ENCODE measurements at places on chromosomes 16 and 17.

DNA sequence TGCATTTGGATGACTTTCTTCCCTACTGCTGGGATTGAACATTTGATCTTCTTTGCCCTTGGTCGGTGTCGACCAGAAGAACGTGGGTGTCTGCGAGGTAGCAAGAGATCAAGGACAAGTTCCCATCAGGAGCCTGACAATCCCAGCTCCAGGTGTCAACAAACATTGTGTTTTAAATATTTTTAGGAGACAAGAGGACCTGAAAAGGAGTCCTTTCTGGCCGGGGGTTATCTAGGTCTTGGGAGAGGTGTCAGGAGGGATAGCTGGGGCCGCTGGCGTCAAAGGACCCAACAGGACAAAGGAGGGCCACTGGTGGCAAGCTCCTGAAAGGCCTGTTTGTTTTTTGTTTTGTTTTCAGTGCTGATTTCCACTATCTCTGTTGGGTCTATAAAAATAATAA, 308.4 kb upstream of the ERCC4 start:
- no peak for DNase-seq

DNA sequence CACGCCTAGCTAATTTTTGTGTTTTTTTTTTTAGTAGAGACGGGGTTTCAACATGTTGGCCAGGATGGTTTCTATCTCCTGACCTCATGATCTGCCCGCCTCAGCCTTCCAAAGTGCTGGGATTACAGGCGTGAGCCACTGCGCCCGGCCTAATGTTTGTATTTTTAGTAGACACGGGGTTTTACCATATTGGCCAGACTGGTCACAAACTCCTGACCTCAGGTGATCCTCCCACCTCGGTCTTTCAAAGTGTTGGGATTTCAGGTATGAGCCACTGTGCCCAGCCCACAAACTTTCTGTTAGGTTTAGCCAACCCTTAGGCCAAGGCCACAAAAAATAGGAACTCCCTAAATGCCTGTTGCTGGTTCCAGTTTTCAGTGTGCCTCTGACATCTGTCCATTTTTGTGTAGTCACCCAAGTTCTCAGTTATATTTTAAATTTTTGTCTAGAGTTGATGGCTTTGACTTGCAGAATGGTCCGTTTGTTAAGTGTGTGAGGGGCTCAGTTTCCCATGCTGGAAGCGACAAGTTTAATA, 12.7 kb downstream of the CCL16 start:
- DNase-seq = no peak

DNA sequence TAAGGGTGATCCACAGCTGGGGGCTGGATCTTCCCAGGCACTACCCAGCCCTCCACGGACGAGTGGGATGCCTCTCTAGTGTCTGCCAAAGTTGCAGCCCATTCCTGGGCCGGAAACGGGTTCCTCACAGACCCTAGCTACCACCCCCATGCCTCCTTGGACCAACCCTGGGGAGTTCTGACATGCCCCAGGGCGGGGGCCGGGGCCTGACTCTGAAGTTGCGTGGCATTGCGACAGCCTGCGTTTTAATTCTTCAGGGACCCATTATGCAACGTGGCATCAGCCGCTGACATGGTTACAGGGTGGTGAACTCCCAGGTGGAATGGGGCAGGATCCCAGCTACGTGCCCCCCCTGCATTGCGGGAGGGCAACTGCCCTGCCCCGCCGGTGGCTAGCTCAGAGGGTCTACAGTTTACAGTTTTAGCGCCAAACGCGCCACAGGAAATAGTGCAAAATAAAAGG, 2.7 kb downstream of the CBX4 start:
- DNase-seq = no peak

DNA sequence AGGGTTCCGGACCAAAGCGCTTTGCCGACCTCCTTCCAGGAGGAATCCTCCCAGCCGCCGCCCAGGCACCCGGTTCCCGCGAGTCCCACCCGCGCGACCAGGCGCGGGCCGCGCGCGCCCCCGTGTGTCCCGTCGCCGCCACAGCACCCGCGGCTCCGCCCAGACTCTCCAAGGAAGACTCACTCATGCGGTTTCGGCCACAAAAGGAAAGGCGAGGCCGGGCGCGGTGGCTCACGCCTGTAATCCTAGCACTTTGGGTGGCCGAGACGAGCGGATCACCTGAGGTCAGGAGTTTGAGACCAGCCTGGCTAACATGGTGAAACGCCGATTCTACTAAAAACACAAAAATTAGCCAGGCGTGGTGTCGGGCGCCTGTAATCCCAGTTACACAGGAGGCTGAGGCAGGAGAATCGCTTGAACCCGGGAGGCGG, 3.5 kb upstream of the PKMYT1 start:
- DNase-seq = peak; percentile 76

DNA sequence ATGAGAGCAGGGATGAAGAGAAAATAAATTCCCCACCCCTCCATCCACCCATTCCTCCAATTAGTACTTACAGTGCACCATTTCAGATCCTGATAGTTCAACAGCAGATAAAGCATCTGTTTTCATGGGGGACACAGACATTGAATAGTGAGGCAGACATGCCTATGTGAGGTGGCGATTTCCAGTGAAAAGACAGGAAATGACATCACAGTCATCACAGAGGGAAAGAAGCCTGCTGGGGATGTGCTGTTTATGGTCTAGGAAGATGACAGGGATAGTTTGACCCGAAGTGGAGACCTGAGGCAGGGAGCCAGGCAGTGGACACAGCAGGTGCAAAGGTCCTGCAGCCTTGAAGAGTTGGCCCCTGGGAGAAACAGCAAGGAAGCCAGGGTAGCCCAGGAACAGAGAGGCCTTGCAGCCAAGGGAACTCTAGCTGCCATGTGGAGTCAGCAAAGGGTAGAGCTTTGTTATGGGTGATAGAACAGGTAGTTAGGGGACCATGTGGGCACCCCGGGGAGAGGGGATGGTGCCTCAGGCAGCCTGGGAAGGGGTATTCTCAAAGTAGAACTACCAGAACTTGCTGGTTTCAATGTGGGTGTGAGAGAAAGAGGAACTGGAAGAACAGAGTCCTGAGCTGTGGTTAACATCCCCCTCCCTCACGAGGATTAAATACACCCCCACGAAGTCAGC, 256.6 kb downstream of the CPPED1 start:
- DNase-seq = no peak

- DNase-seq = no peak
Observed at GRCh38 chr16:78884204-78884603, 716.3 kb downstream of the MAF start.

DNA sequence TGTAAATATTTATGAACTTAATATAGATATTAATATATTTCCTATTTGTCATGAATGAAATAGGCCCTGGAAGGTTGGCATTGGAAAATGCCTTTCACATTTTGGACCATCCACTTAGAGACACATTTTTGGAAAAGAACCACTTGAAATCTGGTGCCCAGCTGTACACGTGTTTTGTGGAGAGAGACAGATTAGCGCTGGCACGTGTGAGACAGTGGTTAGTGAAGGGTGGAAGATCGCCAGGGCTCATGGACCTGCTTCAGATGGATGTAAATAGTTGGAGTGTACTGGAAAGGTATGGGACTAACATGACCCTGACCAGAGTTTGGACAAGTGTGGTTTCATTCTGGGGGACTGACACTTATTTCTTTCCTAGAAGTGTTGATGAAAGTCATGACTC, 222.9 kb downstream of the PRKCA start:
- no peak for DNase-seq

DNA sequence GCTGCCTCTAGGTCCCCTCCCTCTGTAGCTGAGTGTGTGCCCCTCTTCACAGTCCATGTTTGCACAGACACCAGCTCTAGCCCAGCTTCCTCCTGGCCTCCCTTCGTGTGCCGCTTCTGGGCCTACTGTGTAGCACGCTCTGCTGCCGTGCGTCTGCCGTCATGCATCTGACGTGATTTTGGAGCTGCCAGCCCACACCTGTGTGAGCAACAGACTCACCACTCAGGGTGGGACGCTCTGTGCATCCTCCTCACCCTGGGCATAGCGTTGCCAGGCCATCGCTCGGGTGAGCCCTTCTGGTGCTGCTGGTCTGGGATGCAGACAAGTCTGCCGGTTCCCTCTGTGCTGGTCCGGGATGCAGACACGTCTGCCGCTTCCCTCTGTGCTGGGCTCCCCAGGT, 39.4 kb upstream of the ZNF750 start:
- DNase-seq = no peak

DNA sequence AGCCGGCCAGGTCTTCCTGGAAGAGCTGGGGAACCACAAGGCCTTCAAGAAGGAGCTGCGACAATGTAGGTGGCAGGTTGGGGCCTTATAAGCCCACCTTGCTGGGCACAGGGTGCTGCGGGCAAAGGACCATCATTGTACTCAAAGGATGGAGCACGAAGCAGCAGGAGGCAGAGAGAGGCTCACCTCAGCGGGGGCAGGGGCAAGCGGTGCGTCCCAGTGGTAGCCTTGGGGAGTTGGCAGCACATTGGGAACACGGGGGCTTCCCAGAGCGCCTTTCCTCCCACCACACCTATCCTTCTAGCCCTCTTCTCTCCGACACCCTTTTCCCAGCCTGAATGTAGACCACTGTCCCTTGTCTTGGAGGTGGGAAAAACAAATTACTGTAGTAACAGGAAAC, 2.1 kb downstream of the CNP start:
- no peak for DNase-seq

DNA sequence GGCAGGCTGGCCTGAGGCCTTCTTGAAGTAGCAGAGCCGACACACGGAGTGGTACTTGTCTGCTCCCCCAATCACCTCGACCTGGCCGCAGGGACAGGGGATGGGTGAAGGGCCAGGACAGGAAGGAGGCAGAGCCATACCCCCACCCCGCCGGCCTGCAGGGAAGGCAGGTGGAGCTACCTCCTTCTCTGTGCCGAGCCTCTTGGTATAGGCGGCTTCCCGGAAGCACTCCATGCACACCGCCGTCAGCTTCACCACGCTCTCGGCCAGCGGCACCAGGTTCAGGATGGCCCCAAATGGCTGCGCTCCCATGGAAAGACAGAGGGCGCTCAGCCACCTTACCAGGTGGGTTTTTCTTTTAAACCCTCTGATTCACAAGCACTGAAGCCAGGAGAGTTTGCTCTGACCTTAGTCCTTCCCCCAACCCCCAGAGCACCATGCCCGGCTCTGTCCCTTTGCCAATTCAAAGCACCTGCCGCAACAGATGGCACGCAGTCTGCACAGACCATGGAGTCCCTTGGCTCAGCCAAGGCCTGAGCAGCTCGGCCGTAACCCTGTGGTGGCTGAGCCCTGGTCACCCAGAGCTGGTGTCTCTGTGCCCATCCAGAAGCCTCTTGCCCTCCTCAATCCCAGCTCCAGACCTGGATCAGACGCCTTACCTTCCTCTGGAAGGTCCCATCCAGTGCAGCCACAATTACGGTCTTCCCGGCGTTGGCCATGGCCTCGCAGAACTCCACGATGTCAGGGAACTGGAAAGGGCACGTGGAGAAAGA, 6.7 kb downstream of the SYNGR2 start:
- DNase-seq = no peak

DNA sequence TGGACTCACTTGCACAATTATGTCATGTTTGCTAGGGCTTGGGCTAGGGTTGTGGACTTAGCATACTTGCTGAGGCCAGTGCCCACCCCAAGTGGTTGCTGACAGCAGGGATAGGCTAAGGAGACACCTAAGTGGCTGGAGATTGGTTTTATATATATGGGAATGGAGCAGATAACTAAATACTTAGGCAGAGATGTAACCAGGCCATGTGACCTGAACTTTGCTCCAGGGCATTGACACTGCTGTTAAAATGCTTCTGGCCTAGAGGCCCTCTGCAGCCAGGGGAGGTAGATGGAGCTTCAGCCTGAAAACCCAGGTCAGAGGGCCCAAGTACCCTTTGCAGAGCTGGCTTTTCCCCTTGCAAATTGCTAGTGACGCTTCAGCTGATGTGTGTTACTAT, 1.4 kb upstream of the ITGB3 start:
- no peak for DNase-seq

DNA sequence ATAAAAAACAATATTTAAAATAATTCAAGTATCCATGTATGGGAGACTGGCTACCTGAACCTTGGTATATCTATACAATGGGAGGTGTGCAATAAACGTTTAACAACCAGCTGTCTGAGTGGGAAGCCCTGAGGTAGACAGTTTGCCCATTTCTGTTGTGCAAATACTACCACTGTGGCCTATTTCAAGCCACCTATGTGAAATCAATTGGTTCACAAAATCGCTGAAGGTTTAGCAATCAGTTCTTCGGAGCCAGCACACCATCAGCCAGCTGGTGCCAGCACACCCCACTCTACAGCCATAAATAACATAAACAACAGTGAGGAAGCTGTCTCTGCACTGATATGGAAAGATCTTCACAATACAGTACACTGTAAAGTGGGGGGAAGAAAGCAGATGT, 46.7 kb upstream of the KDM8 start:
- no peak for DNase-seq

- no peak for DNase-seq
Observed at GRCh38 chr17:2309338-2310154, 5.8 kb downstream of the SRR start.

DNA sequence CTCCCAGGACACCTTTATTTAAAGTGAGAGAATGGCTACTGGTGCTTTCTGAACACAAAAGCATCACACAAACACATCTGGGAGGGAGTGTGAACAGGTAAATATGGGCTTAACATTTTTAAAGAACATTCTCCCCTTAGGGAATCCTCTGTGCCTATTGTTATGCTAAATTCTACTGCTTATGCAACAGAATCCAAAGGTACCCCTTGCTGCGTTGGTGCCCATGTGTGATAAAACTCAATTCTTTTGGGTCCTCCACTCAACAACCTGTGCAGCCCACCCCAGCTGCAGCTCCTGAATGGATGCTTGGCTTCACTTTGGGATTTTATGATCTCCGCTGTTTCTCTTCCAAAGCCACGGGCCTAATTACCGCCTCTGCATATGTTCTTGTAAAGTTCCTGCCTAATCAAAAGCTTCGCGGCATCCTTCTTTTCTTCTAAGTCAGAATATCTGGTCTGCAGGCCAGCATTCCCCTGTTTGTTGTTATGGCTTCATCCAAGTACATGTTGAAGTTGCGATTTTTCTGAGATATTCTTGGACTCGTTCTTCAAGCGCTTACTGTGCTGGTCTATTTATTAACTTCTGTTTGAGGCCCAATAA, 23.9 kb downstream of the RHBDL3 start:
- DNase-seq = no peak

GRCh38 chr16:69812688-69813014, 50.5 kb downstream of the WWP2 start:
- no peak for DNase-seq

- DNase-seq = no peak
Observed at GRCh38 chr16:27253526-27253930, 15.0 kb downstream of the NSMCE1 start.

DNA sequence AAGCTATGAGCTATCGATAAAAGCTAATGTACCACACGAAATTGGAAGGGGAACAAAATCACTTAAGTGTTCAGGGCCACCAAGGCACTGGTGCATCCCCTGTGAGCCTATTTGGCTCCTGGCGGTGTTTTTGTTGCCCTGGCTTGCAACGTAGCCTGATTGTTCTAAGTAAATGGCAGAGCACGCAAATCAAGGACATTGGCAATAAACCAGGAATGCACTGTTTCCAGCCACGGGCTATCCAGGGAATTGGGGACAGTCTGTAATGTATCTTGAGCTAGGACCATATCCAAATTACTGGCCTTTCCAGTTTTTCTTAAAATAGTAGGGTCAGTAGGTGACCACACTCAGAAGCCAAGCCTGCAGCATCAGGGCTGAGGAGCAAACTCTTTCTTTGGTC, 734.0 kb downstream of the MAF start:
- no peak for DNase-seq

Measured in thymus (tissue), 14 donors.